ENCODE measurements at places on chromosomes 4 and X.

GRCh38 chr4:123661080-123661737 lies 264.6 kb downstream of the SPRY1 start:
- no peak for DNase-seq

DNA sequence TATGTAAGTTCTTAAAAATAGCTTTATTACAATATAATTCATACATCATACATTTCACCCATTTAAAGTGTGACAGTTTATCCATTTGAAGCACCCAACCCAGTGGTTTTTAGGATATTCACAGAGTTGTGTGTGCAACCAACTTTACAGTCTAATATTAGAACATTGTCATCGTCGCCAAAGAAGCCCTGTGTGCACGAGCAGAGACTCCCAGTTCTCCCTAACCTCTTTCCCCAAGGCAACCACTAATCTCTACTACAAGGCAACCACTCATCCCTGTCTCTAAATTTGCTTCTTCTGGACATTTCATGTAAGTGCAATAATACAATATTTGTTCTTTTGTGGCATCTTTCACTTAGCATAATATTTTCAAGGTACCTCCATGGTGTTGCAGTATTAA lies 47.7 kb downstream of the CLDN22 start:
- no peak for DNase-seq

- no peak for DNase-seq
Observed at GRCh38 chr4:187380181-187380581, 615.4 kb upstream of the ZFP42 start.

GRCh38 chr4:99855678-99856077 lies 38.5 kb downstream of the LAMTOR3 start:
- DNase-seq, result no peak

DNA sequence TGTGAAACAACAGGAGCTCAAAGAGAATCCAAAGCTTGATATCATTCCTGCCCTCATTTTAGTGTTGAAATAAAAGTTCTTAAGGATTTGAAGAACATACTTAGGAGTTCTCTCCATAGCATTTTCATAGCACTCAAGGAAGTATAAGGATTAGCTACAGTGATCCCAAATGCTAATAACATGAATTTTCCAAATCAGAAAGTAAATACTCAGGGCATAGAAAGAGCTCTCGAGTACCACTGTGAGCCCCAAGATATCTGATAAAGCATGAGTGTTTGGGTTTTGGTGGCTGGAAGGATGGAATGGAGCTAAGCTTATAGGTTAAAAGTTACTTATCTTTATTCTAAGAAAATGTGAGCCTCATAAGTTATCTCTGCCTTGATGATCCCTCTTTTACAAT lies 584.9 kb downstream of the KCNIP4 start:
- no peak for DNase-seq

GRCh38 chr4:70920592-70920991 lies 18.4 kb downstream of the MOB1B start:
- no peak for DNase-seq

Measured in stimulated activated CD8-positive, alpha-beta memory T cell treated with anti-CD3 and anti-CD28 coated beads, Interleukin-2, amount 100 ng/mL, for 1 hour (primary cell).